ENCODE measurements at places on chromosomes 2 and 18.

- no peak for DNase-seq
These were observed 2.9 kb upstream of the CASP10 start for GRCh38 chr2:201180010-201180409.

GRCh38 chr2:226699321-226699720, 100.3 kb downstream of the IRS1 start:
- no peak for DNase-seq

DNA sequence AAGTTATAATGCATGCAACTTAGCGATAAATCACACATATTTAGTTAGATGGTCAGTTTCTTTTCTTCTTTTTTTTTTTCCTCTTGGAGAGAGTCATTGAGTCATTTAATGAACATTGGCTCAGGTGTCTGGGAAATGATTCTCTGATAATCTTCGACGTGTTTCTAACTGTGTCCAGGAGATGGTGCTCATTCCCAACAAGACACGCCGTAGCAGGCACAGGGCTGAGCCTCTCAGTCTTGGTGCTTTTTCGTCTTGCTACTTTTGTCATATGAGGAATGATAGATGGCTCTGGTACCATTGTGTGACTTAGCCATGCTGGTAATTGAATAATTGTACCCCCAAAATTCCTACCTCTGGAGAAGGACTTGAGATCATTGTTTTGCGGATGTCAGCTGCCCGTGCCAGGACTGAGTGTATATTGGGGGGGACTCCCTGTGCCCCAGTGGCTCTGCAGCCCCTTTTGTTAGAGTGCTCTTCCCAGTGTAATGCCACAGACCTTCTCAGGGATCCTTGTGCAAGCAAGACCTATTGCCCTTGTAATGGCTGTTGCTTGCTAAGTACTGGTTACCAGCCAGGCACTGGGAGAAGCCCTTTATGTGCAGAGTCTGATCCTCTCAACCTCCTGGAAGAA, 107.6 kb upstream of the CYRIA start:
- DNase-seq = no peak

- no peak for DNase-seq
These were observed 1195.7 kb upstream of the ZEB2 start for GRCh38 chr2:145715601-145716000.

DNA sequence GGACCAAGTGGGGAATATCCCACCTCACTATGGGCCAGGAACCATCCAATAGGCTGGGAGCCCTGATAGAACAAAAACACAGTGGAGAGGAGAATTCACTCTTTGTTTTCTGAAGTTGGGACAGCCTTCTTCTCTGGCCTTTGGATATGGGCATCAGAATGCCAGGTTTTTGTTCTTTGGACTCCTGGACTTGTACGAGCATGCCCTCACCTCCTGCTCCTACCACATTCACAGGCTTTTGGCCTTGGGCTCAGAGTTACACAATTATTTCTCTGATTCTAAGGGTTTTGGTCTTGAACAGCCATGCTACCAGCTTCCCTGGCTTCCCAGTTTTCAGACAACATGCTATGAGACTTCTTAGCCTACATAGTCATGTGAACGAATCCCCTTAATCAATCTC, 732.9 kb upstream of the VRK2 start:
- no peak for DNase-seq

DNA sequence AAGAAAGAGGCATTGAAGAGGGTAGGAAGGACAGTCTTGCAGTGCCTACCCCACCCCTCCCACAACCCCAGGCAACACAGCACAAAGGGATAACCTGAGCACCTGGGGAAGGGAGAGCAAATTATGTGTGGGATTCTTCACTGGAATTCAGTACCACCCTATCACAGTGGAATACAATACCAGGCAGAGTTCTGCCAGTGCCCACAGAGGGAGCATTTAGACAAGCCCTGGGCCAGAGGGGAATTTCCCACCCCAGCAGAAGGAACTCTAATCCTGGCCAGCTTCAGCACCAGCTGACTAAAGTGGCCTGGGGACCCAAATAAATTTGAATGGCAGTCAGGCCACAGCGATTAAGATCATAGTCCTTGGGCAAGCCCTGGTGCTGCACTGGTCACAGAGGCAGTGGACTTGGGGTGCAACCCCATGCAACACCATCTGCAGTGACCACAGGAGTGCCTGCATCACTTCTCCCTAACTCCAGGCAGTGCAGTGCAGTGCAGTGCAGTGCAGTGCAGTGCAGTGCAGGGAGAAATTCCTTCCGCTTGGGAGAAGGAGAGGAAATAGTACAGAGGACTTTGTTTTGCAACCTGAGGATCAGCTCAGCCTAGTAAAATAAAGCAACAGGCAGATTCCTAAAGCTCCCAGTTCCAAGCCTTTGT, 147.8 kb upstream of the SRD5A2 start:
- DNase-seq = no peak

DNA sequence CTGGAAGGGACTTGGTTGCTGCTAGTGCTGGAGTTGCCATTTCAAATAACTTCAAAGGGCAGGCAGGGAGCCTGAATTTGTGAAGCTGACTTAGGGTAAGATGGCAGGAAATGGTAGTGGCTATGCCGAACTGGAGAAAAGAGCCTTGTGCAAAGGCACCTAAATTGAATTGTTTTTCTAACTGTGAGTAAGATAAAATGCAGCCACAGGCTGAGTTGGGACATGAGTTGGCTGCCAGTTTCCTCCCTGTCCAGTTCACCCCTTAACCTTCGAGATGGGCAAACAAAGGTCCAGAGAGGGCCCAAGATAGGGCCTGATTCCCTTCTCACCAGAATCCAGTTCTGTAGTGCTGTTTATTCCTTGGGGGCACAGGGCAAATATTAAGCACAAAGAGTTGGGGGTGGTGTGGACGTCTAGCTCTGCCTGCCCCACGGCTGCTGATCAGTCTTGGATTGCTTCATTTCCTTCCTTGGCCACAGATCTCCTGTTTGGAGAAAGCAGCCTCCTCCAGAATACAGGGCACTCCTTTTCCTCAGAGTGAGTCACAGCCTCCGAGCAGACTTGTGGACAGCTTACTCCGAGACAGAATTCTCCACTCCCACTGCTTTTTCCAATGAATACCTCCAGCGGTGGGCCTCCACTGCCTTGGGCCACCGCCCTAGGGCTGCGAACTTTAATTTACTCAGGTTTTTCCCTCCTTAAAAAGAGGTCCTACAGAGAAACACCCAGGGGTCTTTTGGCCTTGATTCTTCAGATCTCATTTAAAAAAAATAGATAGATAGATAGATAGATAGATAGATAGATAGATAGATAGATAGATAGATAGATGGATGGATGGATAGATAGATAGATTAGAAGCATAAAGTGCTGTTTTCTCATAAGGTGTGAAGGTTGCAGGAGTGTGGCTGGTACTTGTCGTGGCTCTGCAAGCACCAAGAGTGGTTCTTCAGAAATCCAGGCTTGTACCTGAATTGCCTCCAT, 18.4 kb upstream of the SLC20A1 start:
- DNase-seq = no peak

DNA sequence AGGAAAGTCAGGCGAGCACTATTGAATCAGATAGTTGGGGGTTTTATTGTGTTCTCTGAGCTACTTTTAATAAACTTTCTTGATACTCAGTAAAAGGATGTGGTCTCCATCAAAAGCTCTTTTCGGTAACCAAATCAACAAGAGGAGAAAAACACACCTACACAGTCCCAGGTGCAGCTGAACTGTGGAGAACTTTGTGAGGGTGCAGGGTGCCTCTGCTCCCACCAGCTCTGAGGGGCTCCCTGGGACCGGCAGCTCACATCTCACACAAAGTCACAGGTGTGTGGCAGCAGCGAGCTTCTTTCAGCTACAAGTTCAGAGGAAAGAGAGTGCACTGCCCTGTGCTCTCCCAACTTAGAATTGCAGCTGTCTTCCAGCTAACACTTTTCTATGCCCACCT, 650.4 kb downstream of the RNF144A start:
- DNase-seq = peak; percentile 65

- DNase-seq = no peak
These were observed 46.8 kb downstream of the DOCK10 start for GRCh38 chr2:224995419-224995818.

DNA sequence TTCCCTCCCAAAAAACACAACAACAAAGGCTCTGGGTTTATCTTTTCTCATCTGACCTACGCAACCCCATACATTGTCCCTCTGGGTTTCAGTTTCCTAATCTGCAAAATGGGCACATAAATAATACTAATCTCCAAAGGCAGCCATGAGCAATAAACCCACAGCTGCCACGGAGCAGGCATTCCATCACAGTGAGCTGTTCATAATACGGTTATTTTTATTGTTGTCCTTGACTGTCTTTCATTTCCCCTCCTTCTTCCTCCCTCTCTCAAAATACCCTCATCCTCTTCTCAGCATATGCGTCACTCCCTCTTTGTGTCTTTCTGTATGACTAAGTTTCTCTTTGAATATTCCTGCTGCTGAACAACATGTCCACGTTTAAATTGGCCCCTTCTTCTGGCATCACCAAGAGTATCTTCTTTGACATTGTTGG, 129.8 kb upstream of the CAB39 start:
- no peak for DNase-seq

DNA sequence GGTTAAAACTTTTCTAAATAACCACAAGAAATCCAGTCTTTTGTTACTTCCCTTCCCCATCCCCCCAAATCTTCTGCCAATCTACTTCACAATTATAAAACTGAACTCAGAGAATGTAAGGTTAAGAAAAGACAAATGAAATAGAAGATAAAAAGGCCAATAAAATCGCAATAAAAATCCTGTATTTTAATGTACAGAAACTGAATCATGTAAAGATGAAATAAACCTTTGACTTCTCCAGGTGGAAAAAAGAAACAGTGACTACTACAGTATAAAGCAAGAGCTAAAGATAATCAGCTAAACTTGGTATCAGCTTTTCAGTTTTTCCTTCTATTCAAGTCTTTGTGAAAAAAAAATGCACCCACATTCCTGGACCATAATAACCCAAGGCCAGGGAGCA, 1.7 kb downstream of the SYT4 start:
- DNase-seq = no peak

DNA sequence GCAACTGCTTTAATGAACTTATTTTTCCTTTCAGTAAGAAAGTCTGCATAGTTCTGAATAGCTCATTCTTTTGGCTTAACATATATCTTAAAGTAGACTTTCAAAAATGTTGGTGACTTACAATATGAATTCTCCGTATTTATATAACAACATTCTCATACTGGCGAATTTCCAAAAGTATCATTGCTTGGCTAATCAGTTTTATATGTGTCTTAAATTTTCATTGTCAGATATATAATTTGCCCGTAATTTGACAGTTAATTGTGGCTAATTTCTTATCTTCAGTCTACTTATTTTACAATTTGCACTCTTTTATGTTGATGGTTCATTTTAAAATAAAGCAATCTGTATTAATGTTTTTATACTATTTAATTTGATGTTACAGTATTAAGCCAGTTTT, 144.9 kb downstream of the ATP9B start:
- no peak for DNase-seq

DNA sequence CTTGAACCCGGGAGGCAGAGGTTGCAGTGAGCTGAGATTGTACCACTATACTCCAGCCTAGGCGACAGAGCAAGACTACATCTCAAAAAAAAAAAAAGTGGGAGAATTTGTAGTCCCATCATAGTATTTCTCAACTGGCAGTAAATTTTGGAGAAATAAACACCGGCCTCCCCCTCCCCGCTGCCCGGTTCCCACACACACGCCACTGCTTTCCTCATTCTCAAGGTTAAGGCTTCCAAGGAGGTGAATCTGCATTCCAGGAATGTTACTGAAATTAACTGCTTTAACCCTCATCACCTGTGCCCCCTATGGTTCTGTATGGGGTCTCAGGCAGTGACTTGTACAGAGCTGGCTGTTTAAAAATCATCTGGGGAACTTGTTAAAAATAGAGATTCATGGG, 49.9 kb downstream of the MRPL35 start:
- DNase-seq = no peak

DNA sequence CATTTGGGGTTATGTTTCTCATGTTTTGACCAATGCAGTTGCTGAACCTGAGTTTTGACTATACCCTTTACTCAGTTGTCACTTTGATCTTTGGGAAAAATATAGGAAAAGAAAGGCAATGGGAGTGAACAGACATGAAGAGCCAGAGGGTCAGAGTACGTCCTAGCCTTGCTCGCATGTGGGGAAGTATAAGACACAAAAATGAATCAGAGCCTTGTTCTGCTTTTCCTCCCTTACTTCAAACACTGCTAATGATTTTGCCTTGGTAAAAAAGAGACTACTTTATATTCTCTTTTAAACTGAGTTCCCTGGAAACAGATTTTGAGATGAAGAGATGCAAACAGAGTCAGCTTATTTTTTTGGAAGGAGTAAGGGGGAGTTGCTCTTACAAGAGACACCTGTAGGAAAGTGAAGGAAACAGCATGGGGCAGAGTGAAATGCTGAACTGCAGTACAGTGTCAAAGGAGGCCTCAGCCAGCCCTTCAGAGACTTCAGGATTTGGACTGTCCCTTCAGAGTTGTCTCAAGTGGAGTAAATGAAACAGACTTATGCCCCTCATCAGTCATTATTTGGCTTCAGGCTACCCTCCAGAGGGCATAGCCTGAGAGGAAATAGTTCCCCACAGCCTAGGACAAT, 11.1 kb upstream of the FAP start:
- no peak for DNase-seq

- DNase-seq = no peak
These were observed 21.9 kb downstream of the CD28 start for GRCh38 chr2:203728321-203728720.

- no peak for DNase-seq
These were observed 117.1 kb downstream of the ZFP36L2 start for GRCh38 chr2:43109261-43109743.

DNA sequence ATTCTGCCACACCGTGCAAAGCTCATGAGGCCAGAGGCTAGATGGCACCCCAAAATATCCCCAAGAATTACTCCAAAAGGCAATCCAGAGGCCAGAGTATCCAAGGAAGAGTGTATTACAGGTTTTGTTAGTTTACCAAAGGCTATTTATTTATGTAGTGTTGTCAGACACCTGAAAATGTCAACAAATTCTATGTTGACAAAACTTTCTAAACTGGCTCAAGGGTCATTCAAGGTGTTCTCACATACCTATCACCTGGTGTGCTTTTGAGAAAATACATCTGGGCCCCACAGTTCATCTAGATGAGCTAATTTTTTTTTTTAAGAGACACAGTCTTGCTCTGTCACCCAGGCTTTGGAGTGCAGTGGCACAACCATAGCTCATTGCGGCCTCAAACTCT, 12.4 kb upstream of the DTNB start:
- no peak for DNase-seq

- DNase-seq = no peak
These were observed 708 bp upstream of the RPIA start for GRCh38 chr2:88690591-88691338.

DNA sequence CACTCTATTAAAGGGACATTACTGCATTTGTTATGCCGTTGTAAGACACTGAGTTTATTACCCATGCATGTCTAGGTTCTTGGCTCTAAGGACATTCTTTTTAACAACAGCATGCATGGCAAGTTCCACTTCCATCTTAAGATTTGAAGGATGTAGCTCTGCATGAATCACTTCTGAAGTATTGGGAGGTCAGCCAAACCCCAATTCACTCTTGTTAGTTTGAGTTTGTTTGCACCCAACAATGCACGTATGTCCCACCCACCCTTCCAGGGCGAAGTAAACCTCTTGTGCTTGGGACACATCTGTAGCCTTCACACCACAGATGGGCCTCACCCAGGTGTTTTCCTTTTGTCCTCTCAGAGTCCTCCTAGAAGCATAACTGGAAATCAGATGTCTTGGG, 5.6 kb upstream of the LAMA3 start:
- no peak for DNase-seq

Measured in activated naive CD8-positive, alpha-beta T cell treated with anti-CD3 and anti-CD28 coated beads, Interleukin-2, amount 10 ng/mL, durations not matched to agents 7 days and 5 days (primary cell).